GM03348 (cell line): ENCODE measurements at places on chromosomes 11 and 22.

GRCh38 chr11:125680747-125681146 is at the start of gene ACRV1:
Gene ACRV1, minus strand, starts transcription at chr11:125680847. Its CDS starts 67 bp downstream, at chr11:125680780.
- no peak for DNase-seq

GRCh38 chr11:1073851-1074243 is 827 bp upstream of the MUC2 start:
- no peak for DNase-seq

- peak; percentile 79 for DNase-seq
Observed at GRCh38 chr11:45383224-45383623, 97.1 kb upstream of the SYT13 start.

DNA sequence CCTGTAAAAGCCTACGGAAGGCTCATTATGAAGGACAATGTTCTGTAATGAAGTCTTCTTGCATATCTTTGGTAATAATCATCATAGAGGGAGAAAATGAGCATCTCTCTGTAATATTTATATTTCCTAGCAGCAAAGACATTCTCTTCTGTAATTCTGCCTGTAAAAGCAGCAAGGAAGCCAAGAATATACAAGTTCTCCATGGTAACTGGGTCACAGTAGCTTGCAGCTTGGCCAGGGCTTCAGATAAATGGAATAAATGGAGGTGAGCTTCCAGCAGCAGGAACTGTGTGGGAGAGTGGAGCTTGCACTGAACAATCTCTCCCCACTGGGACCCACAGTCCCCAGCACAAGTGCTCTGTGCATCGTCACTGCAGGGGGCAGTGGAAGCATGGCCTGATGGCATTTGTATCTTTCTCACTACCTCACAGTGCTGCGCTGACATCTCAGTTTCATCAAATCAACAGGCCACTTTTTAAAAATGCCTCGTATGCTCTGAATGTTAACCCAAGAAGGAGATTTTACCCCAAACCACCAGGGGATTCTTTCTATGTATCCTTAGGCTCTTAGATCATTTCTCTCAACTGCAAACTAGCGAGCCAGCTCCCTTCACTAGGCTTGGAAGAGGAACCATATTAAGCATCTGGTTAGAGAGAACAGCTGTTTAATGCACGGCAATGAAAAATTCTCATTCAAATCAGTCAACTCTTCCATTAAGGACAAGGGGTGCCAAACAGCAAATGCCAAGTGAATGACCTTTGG is 1059.7 kb downstream of the OPCML start:
- DNase-seq = peak; percentile 44

- no peak for DNase-seq
Observed at GRCh38 chr11:91170711-91171110, 947.9 kb upstream of the CHORDC1 start.

GRCh38 chr11:102026959-102027358 is 20.3 kb upstream of the CFAP300 start:
- DNase-seq = no peak

DNA sequence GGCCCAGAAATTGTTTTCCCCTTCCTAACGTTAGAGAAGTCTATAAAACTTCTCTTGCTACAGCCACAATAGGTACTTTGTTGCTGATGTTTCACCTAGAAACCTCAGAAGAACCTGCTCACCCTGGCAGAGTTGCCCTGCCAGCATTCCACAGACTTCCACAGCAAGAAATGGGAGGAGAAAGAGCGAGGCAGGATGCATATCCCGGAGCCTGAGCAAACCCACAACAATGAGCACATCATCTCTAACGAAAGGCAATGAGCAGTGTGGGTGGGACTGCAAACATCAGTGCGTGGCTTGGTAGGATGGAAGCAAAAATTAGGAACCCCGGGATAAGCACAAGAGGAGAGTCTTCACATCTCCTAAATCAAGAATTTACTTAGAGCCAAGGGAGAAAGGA is 892.3 kb downstream of the OPCML start:
- peak; percentile 29 for DNase-seq

- DNase-seq = no peak
Observed at GRCh38 chr11:66904981-66905521, 48.2 kb downstream of the LRFN4 start.

DNA sequence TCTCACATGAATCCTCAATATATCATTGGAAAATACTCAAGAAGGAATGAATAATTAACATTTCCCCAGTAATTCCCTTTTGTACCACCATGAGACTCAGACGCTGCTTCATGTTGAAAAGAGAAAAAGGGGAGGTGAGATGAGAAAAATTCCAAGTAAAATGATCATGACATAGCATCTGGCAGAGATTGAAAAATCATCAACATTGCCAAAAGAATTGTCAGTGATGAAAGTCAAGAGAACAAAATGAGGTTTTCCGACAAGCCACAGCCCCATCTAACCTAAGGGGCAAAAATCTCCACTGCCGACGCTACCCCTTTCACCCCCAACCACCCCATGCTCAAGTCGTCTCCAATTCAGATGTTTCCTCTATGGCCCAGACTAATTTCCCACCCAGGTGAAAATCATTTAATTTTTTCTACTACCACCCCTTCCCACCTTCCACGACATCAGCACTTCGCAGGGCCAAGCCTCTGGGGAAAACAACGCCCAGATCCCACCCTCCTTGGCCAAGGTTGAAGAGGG is 1.2 kb downstream of the RAB6A start:
- DNase-seq = peak; percentile 40

- no peak for DNase-seq
Observed at GRCh38 chr11:11963842-11964773, 44.3 kb downstream of the DKK3 start.

- DNase-seq = peak; percentile 99
Observed at GRCh38 chr11:64778473-64779298, at the start of gene SF1. Gene SF1, minus strand, starts transcription at chr11:64778542. Its CDS starts 150 bp downstream, at chr11:64778392.

DNA sequence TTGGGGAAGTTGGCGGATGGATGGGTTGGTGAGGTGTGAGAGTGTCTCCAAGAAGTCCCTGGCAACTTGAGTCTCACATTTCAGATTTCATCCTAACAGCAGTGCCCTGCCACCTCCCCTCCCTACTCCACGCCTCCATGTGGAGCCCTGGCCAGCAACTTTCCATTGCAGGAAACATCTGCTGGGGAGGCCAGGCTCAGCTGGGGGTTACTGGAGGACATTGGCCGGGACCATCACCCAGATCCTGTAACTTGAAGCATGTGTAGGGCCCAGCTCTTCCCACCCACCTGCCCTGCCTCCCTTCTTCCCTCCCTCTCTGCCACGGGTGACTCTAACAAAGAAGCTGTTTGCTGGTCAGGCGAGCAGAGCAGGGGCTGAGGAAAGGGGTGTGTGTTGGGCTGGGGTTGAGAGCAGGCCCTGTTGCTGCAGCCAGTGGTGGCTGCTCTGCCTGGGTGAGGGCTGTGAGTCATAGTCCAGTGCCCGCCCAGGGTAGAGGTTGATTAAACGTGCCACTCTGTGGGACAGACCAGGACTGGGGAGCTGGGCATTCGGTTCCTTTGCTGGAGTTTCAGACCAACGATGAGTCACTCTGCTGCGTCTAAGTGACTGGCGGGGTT is 64.0 kb downstream of the SCN3B start:
- peak; percentile 84 for DNase-seq

- no peak for DNase-seq
Observed at GRCh38 chr11:6405846-6406245, 13.0 kb downstream of the APBB1 start.

DNA sequence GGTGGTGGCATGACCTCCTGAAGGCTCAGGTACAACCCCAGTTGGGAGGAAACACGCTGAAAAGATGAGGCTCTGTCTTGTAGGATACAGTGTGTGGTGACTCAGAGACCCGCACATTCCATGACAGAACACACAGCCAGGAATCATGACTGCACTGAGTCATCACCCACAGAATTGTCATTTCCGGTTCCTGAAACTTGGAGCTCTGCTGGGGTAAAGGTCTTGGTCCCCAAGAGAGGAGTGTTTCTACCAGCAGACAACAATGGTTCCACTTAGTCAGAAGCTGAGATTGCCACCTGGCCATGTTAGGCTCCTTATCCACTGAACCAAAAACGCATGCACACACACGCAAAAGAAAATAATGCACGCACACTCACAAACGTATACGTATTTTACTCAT is 31.5 kb upstream of the CYB5R3 start:
- peak; percentile 92 for DNase-seq

GRCh38 chr11:62555464-62556107 is 9.0 kb upstream of the AHNAK start:
- DNase-seq = no peak

- peak; percentile 71 for DNase-seq
Observed at GRCh38 chr11:126140926-126141280, 70.5 kb downstream of the RPUSD4 start.

DNA sequence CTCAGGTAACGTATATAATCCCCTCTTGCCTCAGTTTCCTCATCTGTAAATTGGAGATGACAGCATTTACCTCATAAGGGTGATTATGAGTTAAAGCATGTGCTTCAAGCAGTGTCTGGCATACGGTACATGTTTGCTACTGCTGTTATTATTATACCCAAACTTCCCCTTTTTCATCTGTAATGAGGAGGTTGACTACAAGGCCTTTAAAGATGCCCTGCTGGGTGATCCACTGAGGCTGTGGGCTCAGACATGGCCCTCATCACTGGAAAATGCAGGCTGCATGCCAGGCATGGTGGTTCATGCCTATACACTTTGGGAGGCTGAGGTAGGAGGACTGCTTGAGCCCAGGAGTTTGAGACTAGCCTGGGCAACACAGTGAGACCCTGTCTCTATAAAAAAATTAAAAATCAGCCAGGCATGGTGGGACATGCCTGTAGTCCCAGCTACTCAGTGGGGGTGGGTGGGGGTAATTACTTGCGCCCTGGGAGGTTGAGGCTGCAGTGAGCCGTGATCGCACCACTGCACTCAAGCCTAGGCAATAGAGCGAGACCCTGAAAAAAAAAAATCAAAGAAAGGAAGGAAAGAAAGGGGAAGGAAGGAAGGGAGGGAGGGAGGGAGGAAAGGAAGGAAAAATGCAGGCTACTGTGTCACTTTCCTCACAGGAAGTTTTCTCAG is 4.3 kb downstream of the PIK3IP1 start:
- no peak for DNase-seq

GRCh38 chr11:121237686-121238658 is 54.6 kb upstream of the SC5D start:
- no peak for DNase-seq

GRCh38 chr11:46489656-46490560 is 98.3 kb upstream of the CHRM4 start:
- peak; percentile 42 for DNase-seq

DNA sequence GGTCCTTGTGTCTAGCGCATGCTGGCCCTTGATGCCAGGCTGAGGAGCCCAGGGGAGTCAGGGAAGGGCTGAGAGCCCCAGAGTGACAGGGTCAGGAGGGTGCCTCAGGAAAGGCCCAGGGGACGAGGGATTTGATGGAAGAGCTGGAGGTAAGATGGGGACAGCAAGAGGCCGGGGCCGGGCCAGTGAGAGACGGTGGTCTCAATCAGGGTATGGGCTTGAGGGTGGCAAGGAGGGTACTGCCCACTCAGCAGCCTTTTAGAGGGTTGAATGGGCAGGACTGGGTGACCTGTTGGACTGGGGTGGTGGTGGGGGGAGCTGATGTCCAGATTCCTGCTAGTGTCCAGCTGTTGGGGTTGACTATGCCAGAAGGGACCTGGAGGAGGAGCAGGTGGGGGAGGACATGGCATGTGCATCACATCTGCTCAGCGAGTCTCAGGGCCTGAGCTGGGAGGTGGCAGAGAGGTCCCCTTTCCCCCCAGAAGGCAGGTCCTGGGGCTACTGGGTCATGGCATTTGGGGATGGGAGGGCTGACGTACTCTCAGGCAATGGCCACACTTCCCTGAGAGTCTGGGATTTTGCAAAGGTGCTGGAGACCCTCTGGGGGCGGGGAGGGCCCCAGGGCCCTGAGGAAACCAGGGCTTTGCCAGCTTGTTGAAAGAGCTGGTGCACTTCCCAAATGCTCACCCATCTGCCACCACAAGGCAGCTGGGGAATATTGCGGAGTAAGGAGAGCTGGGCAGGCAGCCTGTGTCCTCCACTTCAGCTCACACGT is 18.4 kb downstream of the MYO7A start:
- DNase-seq = no peak

- no peak for DNase-seq
Observed at GRCh38 chr11:15985860-15986139, 370.5 kb downstream of the SOX6 start.
